ENCODE measurements at places on chromosomes 11 and 22.

- no peak for DNase-seq
These were observed 62.0 kb upstream of the UCP3 start for GRCh38 chr11:74070723-74071492.

GRCh38 chr22:19478901-19479354 lies at the start of gene UFD1:
UFD1 (minus strand) TSS chr22:19479193; CDS start chr22:19479085, 108 bp downstream.
- DNase-seq, result peak; percentile 64

DNA sequence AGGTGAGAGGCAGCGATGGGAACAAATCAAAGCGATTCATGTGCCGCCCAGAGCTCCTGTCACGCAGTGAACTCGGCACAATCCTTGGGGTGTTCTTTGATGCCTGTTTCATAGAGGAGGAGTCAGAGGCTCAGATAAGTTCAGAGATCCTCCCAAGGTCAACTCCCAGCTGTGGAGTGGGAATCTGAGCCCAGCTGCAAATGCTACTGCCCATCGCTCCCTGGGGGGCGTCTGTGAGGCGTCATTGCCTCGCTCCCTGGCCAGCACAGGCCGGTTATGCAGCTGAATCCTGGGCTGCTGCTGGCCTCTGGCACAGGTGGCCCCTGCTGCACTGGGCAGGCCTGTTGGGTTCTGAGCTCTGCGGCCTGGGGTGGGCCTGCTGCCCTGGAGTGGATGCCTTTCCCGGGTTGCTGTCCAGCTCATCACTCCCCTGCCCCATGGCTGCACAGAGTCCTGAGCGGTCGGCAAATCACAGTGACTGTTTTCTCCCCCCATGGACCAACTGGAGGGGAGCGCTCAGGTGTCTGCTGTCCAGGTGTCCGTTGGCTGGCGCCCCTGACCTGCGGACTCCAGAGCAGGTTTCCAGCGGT lies 36.3 kb upstream of the SHISAL1 start:
- DNase-seq, result no peak

- no peak for DNase-seq
These were observed 2.6 kb downstream of the NDUFV1 start for GRCh38 chr11:67609316-67609715.

DNA sequence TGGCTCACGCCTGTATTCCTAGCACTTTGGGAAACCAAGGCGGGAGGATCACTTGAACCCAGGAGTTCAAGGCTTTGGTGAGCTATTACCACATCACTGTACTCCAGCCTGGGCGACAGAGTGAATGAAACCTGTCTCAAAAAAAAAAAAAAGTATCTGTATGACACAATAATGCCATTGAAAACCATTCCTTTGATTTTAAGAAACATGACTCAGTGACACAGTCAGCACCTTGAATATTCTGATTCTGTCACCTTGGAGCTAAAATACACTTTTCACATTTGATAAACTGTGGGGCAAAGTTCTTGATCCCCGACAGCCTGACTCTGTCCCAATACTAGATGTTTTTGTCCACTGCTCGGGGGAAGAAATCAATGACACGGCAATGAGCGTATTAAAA lies 16.7 kb upstream of the ELFN2 start:
- DNase-seq, result no peak

GRCh38 chr11:63592975-63593395 lies 21.2 kb downstream of the PLAAT3 start:
- no peak for DNase-seq
